ENCODE measurements at places on chromosomes 2 and 18.
A peak's percentile ranks its signal among the peaks of the same experiment; 100 is the strongest.

GRCh38 chr2:126889496-126890135, 9.1 kb upstream of the TEX51 start:
- no peak for DNase-seq

GRCh38 chr2:101970901-101971300, 20.9 kb upstream of the IL1R2 start:
- no peak for DNase-seq

- no peak for DNase-seq
Measured at GRCh38 chr2:44839370-44839769, 102.1 kb upstream of the SIX3 start.

DNA sequence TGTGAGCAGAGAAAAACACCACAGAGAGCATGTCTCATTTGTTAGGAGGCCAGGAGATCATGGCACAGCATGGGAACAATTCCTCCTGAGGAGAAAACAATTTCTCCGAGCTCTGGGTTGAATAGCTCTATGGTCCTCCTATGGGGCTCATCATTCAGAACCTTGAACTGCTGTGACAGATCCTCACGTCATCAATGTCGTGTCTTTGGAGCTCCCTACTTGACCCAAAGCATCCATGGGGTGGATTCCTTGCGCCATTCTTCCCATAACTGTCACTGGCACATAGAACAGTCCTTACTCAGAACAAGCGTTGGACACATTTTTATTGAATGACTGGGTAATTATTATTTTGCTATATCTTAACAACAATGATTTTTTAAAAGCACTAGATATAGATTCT, 15.8 kb upstream of the TCF4 start:
- DNase-seq: no peak

DNA sequence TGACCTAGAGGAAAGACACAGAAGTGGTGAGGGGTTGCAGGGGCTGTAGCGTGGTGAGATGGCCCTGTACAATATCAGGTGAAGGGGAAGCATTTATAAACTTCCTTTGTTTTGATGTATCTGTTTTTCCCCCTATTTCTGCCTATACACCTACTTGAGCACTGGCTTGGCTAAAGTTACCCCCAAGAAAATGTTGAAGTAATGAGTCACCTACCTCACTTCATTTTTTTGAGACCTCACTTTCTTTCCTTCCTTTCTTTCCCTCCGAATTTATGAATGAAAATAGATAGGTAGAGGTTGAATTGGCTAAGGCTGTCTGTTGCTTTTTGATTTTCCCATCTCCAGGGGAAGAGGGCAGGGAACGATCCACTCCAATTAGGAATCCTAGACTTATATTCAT, 231.1 kb upstream of the EPAS1 start:
- no peak for DNase-seq

DNA sequence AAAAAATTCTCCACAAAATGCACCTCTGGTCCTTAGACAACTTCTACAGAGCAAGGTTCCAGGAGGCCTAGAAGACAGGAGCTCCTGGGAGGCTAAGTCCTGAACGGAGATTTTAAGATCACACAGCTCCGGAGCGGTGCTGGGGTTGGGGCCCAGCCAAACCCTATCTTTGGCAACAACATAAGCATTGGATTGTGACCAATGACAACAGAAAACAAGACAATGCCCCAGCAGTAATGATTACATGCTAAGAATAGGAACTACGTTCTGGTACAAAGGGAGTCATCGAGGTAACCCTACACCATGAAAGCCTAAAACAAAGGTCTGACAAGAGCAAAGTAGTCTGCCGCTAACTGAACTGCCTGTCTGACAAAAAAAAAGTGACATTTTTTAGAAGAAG, 171.2 kb downstream of the CMPK2 start:
- DNase-seq: no peak

- DNase-seq: no peak
Measured at GRCh38 chr2:126886916-126887280, 11.8 kb upstream of the TEX51 start.

- DNase-seq: no peak
Measured at GRCh38 chr2:197268786-197269584, 41.6 kb downstream of the ANKRD44 start.

GRCh38 chr2:220940646-220941045, 631.5 kb downstream of the EPHA4 start:
- DNase-seq: no peak

DNA sequence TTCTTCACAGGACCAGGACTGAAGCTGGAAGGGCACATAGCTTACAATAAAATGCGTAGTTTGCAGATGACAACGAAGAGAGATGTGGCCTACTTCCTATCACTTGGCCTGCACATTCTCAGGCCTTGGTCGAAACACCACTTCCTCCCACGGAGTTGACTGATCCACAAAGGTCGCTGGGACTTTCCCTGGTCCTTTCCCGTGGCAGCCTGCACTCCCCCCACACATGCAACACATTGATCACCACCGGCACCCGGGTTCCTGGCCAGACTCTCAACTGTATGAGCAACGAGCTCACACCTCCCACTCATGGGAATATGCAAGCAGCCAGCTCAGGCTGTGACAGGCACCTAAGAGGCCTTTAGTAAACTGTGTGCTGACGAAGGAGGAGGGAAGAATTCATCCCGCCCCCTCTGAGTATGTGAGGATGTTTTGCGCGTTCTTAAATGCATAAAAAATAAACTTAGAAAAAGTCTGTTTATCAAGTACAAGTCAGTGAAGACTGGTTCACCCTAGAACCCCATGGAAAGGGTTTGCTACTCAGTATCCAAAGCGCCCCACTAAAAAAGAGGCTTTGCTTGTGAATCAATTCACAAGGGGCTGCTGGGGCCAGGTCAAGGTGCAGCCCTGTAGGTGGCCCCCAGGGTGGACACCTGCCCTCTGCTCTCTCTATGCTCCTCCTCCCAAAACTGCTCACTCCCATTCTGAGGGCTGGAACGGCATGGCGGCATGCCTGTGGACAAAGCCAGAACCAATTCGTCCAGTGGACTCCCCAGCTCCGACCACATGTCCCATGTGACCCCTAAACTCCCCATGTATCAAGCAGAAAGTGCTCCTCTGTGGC, 154.3 kb downstream of the EIPR1 start:
- peak; percentile 87 for DNase-seq

DNA sequence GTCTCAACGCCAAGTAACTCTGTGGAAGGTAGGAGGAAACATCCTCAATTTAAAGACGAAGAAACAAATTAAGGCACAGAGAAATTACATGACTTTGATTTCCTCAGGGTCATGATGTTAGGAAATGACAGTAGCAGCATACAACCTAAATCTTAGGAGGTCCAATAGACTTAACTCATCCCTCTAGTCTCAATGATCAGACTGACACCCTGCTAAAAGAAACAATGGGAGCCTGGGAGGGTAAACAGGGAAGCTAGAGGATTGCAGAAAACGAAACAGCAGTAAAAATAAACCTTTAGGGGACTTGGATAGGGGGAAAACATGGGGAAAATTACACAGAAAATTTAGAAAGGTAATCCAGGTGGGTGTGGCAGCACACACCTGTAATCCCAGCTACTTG, 56.0 kb downstream of the ROCK2 start:
- no peak for DNase-seq

DNA sequence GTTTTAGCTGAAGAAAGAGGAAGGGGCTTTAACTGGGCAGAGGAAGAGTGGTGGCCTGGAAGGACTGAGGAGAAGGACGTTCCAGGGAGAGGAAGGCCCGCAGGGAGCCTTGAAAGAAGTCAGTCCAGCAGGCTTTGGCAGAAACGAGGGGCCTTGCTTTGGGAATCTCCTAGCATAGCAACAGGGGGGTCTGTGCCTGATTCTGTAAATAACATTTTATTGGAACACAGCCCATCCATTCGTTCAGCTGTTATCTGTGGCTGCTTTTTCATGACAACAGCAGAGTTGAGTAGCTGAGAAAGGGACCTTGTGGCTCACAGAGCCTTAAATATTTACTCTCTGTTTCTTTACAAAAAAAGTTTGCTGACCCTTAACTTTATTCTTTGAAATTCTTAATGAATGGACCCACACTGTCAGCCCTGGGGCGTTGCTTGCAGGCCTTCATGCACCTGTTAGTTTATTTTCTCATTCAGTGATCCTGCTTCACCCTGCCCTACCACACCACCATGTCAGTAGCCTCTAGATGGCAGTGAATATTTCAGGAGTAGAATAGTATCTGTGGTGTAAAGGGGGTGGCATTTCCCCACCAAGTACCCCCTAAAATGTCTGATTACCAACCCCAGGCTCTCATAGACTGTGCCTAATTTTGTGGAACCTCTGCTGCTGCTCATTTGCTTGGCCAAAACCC, 61.0 kb downstream of the MGAT5 start:
- DNase-seq: no peak

DNA sequence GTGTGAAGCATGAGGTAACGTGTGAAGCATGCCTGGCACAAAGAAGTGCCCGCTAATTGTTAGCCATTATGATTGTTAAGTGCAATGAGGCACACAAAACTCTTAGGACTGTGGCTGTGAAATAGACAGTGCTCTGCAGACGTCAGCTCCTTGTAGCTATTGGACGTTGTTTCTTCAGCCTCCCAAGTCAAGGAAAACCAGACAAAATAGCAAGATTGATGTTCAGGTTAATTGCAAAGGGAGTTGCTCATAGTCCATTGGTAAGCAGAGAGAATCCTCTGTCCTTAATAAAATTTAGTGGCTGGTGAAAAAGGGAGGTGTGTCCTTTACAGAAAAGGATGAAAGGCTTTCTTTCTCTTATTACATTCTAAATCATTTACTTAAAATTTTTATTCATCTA, 54.6 kb upstream of the MBP start:
- DNase-seq: no peak

DNA sequence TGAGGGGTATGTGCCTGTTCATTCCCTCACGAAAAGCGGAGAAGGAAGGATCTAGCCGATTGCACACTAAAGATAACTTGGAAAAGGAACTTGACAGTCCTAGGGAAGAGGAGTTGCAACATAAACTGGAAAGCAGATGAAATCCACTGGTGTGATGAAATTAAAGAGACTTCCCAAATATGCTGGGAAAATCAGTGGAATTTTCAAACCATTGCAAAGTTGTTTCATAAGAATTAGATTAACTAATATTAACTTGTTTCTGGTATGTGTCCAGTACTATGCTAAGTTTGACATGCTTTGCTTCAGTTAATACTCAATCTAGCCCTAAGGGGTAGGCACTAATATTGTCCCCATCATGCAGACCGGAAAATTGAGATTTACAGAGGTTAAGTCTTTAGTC, 222.7 kb downstream of the IKZF2 start:
- no peak for DNase-seq
